ENCODE measurements at places on chromosomes 16 and 17.
A peak's percentile ranks its signal among the peaks of the same experiment; 100 is the strongest.

GRCh38 chr17:56146534-56146933, 6.7 kb upstream of the ANKFN1 start:
- DNase-seq, result no peak

DNA sequence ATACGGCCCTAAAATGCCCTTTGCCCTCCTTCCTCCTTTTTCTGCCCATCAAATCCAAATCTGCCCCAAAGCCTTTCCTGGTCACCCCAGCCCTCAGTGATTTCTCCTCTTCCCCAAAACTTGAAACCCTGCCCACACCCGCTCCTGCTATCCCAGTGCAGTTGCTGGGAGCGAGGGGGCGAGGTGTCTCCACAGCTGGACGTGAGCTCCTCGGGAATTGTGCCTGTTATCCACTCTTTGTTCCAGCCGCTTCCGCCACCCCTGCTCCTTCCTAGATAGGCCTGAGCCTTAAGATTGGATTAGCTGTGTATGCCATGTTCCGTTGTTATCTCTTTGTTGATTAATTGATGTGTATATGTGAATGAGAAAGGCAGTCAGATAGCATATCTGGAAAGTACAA, 2.6 kb upstream of the KRT35 start:
- DNase-seq, result no peak

GRCh38 chr17:66514227-66514806, 211.9 kb downstream of the PRKCA start:
- DNase-seq, result no peak

GRCh38 chr17:79993390-79994227, 42.1 kb downstream of the TBC1D16 start:
- peak; percentile 83 for DNase-seq

DNA sequence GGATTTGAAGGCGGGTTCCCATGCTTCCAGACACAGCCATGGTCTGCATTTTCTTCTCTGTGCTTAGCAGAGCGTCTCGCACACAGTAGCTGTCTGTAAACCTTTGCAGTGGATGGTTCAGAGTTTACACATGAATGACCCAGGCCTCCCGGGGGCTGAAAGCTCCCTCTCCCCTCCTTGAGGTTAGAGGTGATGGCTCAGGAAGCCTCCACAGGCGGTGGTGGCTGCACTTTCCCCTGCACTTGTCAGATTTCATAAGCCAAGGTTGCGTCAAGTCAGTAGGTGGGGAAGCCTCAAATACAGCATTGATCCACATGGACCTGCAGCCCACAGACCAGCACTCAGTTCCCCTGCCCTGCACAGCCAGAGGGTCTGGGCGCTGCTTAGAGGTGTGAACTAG, 211.9 kb downstream of the KATNIP start:
- DNase-seq, result peak; percentile 74

GRCh38 chr16:26672206-26672605, 394.5 kb upstream of the C16orf82 start:
- no peak for DNase-seq

DNA sequence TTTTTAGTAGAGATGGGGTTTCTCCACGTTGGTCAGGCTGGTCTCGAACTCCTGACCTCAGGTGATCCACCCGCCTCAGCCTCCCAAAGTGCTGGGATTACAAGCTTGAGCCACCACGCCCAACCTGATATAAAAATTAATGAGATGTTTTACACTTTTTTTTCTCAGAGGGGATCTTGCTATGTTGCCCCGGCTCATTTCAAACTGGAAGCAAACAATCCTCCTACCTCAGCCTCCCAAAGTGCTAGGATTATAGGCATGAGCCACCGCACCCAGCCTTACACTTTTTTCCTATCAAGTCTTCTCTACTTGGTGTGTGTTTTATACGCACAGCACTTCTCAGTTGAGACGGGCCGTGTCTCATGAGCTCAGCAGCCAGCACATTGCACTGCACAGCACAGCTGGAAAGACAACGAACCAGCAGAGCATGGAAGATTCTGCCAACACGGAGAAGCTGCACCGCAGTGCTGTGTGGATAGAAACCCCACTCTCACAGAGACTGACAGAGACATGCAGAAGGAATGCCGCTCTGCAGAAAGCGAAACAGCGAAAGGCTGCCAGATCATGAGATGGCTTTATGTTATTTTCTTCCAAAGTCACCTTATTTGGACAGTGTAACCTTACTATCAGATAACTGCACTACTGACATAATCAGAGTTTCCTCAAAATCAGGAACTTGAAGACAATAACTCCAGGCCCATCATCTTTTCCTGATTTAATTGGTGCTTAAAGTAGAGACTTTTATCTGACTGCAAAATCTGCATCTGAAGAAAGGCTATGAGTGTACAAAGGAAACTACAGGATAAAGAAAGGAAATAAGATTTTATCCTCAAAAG, 6.5 kb upstream of the QRICH2 start:
- no peak for DNase-seq

DNA sequence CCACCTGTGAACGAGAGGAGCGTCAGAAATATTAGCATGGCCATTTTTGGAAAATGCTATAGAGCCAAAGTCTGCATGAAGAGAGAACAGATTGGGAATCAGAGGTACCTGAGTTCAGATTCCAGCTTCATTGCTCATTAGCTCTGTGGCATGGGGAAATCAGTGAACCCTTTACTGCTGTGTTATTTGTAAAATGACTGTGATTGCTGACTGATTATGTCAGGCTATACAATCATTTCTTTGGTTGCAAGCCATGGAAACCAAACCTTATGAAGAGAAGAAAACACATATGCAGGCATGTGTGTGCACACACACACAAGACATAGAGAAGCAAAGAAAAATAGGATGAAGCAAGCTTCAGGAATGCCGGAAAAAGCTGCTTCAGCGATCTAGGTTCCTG, 101.4 kb upstream of the HSBP1 start:
- no peak for DNase-seq

DNA sequence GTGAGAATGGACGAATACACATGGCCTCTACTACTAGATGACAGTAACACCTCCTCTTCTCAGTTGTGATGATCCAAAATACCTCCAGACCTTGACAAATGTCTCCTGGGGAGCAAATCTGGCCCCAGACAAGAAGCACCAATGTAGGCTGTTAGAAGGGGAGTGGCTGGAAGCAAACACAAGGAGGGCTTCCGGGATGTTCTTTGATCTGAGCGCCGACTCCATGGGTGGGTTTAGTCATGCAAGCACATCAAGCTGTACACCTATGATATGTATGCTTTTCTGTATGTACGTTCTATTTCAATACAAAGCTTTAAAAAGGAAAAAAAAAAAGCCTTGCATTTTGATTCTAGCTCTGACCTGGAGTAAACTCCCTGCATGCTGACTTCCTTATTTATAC, 61.4 kb downstream of the ARHGAP17 start:
- no peak for DNase-seq

- DNase-seq, result no peak
Observed at GRCh38 chr16:995087-995486, 13.5 kb downstream of the SOX8 start.

- DNase-seq, result peak; percentile 15
Observed at GRCh38 chr16:50247123-50247905, 19.0 kb upstream of the ADCY7 start.

DNA sequence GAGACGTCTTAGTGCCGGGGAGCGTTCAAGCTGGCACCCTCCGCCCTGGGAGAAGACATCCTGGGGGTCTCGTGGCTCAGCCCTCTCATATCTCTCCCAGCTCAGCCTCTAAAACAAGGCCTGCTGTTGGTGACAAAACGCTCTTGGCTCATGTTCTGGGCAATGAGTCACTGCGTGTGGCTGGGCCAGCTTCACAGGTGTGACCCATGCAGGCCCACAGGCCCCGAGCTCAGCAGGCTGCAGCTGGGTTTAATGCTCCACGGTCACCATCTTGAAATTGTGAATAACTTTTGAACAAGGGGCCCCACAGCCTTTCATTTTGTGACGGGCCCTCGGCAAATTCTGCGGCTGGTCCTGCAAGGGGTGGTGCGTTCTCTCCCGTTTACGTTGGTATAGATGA, 22.4 kb downstream of the GAA start:
- DNase-seq, result no peak

DNA sequence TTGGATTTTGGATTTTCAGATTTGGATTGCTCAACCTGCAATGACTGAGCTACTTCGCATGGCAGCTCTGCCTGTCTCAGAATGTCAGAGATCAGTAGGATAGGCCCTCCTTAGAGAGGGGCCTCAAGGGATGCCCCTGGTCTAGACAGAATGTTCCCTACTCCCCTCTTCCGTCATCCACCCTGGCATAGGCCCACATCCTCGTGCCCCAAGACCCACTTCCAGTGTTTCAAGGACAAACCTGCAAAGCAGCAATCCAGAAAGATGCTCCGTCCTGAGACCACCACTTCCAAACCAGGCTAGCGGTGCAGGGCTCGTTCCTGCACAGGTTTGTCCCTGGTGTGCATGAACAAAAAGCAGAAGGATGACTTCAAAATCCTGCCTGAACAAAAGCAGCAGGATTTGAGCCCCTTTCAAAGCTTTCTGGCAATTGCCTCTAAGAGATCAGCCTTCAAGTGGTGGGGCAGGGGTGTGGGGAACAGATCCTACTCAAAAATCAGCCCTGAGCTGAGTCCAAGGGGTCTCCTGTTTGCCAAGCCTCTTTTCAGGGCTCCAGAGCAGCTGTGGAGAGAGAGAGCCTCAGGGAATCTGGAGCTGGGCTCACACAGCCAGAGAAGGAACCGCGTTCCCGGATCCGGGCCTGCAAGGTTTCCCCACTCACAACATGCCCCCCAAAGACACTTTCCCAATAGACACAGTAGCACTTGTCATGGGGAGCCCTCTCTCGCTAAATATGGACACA, 121.1 kb downstream of the SOCS1 start:
- no peak for DNase-seq

DNA sequence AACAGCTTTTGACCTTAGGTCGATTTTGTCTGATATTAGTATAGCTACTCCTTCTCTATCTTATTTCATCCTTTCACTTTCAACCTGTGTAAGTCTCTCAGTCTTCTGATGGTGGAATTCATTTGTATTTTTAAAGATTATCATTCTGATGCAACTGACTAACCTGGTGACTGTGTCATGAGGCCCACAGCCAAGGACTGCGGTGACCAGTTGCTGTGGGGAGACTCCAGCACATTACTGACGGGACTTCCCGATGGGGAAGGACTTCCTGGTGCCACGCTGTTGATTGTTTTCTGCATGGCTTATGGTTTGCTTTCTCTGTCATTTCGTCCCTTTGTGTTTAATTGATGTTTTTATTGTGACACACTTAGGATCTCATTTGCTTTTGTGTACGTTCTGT, 34.2 kb downstream of the RMI2 start:
- DNase-seq, result no peak

GRCh38 chr16:79723583-79724168, 123.1 kb upstream of the MAF start:
- peak; percentile 36 for DNase-seq

- DNase-seq, result no peak
Observed at GRCh38 chr17:36850790-36851189, 86.5 kb upstream of the LHX1 start.

GRCh38 chr16:56869513-56870275, 4.7 kb downstream of the SLC12A3 start:
- no peak for DNase-seq

DNA sequence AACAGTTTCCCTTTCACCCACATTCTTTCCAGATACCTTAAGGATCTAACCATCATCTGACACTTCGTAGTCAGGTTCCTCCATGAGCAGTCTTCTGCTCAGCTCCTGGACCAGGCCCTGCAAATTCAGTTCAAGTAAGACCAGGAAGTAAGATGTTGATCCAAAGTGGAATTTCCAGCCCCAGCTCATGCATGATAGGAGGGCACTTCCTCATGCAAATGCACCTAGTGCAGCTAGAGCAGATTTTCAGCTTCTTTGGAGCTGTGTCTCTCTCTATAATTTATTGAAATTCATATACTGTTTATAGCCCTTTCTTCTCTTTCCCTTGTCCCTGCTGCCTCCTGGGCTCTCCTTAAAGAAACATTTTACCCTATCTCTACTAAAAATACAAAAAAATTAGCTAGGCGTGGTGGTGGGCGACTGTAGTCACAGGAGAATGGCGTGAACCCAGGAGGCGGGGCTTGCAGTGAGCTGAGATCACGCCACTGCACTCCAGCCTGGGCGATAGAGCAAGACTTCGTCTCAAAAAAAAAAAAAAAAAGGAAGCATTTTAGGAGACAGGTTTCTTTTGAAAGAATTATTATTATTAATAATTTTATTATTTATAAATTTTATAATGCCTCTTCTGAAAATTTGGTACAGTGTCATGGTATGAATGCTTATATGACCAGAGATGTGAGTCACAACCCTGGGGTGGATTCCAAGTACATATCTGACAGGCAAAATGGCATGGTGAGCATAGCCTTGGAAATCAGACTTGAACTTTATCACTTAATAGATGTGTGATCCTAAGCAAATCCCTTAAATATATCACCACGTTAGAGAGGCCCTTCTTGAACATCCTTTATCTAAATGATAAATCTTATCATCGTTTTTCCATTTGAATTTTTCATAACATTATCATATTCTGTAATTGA, 94.3 kb downstream of the SSH2 start:
- DNase-seq, result no peak

DNA sequence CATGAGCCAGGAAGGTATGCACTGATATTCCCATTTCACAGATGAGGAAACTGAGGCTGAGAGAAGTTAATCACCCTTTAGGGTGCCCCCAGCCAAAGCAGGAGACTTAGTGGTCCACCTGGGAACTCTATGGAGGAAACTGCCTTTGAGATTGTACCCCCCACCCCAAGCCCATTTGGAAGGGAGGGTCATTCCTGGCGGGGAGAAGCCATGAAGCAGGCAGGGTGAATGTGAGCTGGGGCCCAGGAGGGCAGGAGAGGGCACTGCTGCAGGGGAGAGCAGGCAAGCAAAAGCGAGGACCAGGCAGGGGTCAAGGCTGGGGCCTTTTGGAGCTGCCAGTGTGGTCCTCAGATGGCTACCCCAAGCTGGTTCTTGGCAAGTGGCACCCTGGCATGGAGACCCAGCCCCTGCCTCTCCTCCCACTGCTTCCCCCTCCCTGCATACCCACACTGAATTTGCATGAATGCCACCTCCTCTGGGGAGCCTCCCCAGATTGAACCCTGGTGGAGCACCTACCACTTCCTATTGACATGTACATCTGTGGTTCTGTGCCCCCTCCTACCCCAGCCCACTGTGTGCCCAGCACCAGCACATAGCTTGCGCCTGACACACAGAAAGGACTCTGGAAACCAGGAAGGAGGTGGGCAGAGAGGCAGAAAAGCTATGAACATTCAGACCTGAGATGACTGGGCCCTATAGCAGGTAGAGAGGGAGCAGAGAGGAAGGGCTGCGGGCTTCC, 965 bp upstream of the TMC6 start:
- DNase-seq, result no peak

- DNase-seq, result no peak
Observed at GRCh38 chr16:4510747-4511426, 27.7 kb downstream of the CDIP1 start.

GRCh38 chr17:10699856-10700255, 2.5 kb downstream of the ADPRM start:
- DNase-seq, result no peak

GRCh38 chr17:31834448-31834847, 24.6 kb downstream of the COPRS start:
- no peak for DNase-seq

GRCh38 chr16:85037050-85037410, 9.4 kb downstream of the KIAA0513 start:
- DNase-seq, result no peak
